GM12878 (cell line): ENCODE measurements at places on chromosomes 12 and 14.

- DNase-seq: no peak
- peaks cover 11% of the 10 kb centered on the region; the same call in 1 of the 2 replicates for H3K36me3 ChIP-seq
- peaks cover 4% of the 10 kb centered on the region; the same call in 1 of the 2 replicates for H3K4me1 ChIP-seq
- peak overlapping the region; percentile 70 for H3K4me3 ChIP-seq
- peak overlapping the region; percentile 98 for H3K27ac ChIP-seq
- H3K27me3 ChIP-seq: no peaks in the 10 kb centered on the region
Observed at GRCh38 chr14:67360470-67361206, 510 bp downstream of the EIF2S1 start.

DNA sequence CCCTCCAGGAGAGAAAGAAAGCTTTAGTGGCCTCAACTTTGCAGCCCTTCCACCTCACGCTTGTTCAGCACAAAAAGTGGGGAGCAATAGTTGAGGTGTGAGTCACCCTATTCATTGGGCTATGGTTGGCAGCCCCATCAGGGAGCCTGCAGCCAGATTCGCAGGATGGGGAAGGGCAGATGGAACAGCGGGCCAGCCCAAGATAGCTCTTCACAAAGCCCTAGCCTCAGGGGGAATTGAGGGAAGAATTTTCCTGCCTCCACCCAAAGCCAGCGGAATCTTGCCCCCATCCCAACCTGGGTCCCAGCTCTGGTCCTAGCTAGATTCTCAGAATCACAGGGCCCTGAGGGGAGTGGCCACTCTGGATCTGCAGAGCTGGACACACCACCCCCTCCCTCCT is 3.6 kb upstream of the KRT5 start:
- no peak for DNase-seq
- H3K4me1 ChIP-seq: no peaks in the 10 kb centered on the region
- no peaks in the 10 kb centered on the region for H3K36me3 ChIP-seq
- H3K27ac ChIP-seq: no peak overlapping the region

- peaks cover 39% of the 10 kb centered on the region for H3K4me1 ChIP-seq
- no peaks in the 10 kb centered on the region for H3K36me3 ChIP-seq
- H3K27me3 ChIP-seq: no peaks in the 10 kb centered on the region
- DNase-seq: no peak
- no peak overlapping the region for H3K27ac ChIP-seq
Observed at GRCh38 chr12:107783406-107784376, 9.2 kb downstream of the ASCL4 start.

DNA sequence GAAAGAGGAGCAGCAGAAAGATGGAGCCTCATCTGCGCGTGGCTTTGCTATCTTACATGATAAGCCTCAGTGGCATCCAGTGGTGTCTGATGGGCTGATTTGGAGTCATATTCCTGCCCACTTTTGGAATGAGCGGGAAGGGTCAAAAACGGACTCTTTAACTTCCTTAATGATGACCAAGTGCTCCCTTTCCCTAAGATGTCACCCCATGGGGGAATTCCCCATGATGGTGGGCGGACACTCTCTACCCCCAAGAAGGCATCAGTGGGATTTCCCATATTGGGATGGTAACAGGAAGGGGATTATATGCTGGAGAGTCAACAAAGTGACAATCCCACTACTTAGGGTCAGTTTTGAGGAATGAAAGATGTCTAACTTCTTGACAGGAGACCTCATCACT is 110.9 kb downstream of the GPATCH2L start:
- no peaks in the 10 kb centered on the region for H3K27me3 ChIP-seq
- H3K4me3 ChIP-seq: no peak overlapping the region
- H3K4me1 ChIP-seq: 0 out of 2 replicates have a peak, but pooled peaks cover 9% of the 10 kb centered on the region
- H3K36me3 ChIP-seq: no peaks in the 10 kb centered on the region

DNA sequence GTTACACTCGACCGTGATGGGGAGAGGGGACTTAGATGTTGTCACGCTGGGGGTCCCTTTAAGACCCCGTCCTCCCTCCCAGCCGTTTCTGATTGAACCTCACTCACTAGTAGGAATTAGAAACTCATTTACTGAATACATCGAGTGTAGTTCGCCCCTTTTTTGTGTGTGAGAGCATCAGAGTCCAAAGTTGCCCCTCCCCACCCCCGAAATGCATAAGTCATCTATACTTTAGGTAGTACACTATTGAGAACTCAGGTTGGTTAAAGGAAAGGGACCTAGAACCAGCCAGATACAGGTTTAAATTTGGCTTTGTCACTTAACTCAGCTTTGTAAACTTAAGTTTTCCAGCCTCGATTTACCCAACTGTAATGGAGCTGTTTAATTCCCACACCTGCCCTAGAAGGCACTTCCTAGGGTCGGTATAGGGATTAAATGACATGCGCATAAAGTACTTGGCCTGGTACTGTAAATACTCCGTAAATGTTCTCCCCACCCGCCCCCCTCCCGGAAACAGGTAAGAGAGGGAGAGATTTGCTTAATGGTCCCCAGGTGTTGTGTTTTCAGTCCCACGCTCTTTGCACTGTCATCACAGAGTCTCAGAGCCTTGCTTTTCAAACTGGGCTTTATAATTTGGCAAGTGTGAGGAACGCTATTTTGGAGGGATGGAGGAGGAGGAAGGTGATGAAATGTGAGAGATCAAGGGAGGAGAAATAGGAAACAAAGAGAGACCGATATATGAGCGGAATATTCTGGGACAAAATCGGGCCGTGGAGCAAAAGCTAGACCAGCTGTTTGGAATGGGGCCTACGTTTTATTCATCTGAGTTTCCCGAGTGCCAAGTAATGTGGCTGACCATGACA is 897 bp downstream of the SUDS3 start:
- H3K27ac ChIP-seq: peak overlapping the region; percentile 93
- H3K36me3 ChIP-seq: peaks cover 4% of the 10 kb centered on the region; the same call in 1 of the 2 replicates
- peaks cover 3% of the 10 kb centered on the region for H3K4me1 ChIP-seq
- no peaks in the 10 kb centered on the region for H3K27me3 ChIP-seq
- no peak for DNase-seq
- H3K4me3 ChIP-seq: peak overlapping the region; percentile 83

DNA sequence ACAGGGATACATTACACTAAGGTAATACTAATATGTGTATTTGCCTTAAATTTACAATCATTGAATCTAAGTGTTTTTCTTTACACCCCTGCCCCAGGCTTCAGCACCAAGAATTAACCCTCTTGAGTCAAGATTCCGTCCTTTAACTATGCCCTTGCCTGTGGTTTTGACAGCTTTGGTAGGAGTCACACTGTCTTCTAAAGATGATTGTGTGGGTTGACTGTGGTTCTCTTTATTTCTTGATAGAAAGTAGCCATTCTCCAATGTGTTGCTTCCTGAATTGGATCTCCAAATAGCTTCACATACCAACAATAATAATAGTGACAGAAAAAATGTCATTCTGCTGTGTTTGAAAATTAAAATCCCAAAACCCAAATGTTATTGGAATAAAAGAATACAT is 3.6 kb downstream of the CLEC7A start:
- no peaks in the 10 kb centered on the region for H3K36me3 ChIP-seq
- DNase-seq: no peak
- no peak overlapping the region for H3K27ac ChIP-seq
- H3K4me3 ChIP-seq: no peak overlapping the region
